BJ (cell line): ENCODE measurements at places on chromosomes 6 and 20. TPM values are rescaled to one million over a fixed set of nuclear protein-coding genes. Genes with fewer than 3 reads are reported as not detected.

GRCh38 chr6:90135667-90136066, 161.0 kb downstream of the BACH2 start:
- DNase-seq, result no peak

DNA sequence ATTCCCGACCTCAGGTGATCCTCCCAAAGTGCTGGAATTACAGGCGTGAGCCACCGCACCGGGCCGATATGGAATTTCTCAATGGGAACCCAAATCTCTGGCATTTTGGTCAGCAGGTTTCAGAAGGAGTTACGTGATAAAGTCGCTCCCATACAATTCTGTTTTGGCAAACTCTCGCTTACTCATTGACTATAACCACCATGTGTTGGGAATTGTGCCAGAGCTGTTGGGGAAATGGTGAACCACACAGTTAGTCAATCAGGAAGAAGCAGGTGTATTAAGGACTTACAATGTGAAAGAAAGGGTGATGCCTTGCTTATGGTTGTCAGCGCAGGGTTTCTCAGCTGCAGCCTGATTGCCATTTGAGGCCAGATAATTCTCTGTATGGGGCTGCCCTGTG, 410.5 kb downstream of the QKI start:
- DNase-seq, result no peak

Gene HLA-A
- polyA plus RNA-seq, result 505 and 737 TPM in 2 replicates

DNA sequence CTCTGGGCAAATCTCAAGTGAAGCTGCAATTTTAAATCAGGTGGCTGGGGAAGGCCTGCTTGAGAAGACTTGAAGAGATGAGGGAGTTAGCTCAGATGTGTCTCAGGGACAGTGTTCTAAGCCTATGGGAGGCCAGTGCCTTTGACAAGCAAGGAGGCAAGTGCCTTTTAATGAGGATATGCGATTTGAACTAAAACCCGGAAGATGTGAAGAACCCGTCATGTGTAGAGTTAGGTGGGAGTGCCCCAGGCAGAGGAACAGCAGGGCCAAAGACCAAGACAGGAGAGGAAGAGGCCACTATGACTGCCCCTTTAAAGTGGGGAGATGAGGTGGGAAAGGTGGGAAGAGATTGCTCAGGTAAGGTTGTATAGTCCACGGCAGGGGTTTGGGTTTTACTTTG, 71.9 kb downstream of the SLX4IP start:
- no peak for DNase-seq

- DNase-seq, result no peak
Measured at GRCh38 chr6:42790549-42791181, 8.8 kb downstream of the BICRAL start.

DNA sequence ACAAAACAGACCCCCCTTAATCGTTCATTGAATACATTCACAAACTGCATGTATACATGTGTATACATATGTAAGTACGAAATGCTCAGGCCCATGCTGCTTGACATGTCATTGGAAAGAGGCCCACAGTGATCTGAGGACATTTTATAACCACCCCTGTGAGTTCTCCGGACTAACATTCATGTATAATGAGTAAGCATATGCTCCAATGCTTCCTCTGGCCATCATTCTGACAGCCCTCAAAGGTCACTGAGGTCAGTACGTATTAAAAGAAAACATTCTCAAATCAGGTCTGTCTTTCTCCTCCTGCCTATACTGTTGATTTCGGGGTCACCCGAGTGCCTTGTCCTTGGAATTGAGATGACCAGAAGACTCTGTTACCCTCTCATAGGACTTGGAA, 54.9 kb downstream of the TENT5A start:
- DNase-seq, result no peak

DNA sequence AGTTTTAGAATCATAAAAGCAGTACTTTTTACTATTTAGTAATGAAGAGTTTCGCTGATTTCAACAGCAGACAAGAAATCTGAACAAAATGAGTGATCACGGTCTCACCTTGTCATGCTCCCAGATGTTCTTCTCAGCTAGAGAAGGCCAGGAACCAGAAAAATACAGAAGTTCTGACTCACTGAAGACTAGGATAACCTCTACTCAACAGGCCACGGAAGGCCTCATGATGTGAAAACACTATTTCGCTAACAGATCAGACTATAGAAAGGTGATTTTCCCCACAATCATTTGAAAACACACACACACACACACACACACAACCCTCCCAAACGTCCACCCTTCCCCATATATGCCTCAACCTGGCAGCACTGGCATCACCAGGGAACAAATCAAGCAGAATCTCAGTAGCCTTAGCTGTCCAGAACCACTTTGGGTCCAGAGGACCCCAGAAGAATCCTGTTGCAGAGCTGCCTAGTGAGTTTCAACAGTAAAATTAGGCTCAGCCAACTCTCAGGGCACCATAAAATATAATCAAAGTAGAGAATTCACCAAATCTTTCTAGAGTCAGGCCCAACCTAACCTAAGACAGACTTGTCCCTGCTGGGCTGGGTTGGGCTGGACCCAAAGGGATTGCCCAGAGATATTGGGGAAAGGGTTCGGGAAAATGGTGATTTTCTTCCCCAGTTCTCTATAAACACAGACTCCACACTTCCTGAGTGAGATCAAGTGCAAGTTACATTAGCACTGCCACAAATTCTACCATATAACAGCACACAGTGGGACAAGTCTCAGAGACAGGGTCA, 7.9 kb downstream of the EXOC2 start:
- DNase-seq, result no peak

DNA sequence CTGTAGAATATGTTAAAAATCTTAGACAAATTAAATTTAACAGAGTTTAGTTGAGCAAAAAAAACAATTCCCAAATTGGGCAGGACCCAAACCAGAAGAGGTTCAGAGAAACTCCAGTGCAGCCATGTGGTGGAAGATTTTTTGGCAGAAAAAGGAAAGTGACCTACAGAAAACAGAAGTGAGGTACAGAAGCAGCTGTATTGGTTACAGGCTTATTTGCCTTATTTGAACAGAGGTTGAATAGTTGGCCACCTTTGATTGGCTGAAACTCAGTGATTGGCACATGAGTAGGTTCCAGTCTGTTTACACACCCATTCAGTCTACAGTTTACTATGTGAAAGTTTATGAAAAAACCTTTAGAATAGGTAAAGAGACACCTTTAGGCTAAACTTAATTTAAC, 110.9 kb upstream of the LAMP5 start:
- DNase-seq, result no peak

Gene NCOA7
- polyA plus RNA-seq, result 27.2 and 29.7 TPM in 2 replicates

Gene LHFPL5
- not detected in 2 replicates for polyA plus RNA-seq

DNA sequence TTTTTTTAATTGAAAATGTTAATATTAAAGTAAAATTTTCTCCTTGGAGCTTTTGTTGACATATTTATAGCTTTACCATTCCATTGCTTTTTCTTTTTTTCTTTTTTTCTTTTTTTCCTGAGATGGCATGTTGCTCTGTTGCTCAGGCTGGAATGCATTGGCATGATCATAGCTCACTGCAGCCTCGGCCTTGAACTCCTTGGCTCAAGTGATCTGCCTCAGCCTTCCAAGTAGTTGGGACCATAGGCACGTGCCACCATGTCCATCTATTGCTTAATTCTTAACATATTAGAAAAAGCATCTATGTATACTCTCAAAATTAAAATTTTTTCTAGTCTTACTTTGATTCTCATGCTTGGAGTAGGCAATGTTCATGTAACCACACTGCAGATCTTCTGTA, 43.0 kb downstream of the RALGAPB start:
- DNase-seq, result no peak

GRCh38 chr6:155152211-155153076, 111.4 kb upstream of the CLDN20 start:
- DNase-seq, result no peak

- DNase-seq, result no peak
Measured at GRCh38 chr6:106476331-106477105, 116.0 kb downstream of the CRYBG1 start.

DNA sequence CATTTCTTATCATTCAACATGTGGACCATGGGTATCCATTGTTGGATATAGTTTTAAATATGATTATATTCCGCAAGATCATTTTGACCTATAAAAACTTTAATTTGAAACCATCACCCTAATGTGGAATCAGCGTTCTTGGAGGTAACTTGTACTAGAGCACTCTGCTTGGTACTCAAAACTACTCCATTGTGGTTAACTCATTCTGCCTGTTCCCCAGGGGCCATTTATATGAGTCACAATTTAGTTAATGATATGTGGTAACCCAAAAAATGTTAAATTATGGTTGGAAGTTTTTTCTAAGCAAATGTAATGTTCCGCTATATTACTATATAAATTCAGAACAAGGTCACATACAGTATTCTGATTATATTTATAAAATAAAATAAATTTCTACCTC, 109.3 kb downstream of the TRDN start:
- no peak for DNase-seq

GRCh38 chr20:31747640-31748039, 8.6 kb downstream of the TPX2 start:
- no peak for DNase-seq

DNA sequence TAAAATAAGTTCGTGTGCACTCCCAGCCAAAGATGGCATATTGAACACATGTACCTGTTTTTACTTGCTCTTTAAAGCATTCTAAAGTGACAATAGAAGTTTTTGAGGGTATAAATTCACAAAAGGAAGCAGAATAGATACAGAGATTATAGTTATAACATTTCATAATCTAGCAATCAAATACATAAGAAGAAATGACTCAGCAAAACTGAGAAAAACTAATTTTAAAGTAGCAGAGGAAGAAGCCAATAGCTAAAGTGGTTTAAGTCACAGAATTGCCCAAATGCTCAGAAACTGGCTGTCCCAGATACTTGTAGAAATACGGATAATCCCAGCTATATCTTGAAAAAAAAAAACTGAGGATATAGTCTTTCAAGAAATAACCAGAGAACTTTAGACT, 49.2 kb upstream of the TBC1D32 start:
- no peak for DNase-seq

DNA sequence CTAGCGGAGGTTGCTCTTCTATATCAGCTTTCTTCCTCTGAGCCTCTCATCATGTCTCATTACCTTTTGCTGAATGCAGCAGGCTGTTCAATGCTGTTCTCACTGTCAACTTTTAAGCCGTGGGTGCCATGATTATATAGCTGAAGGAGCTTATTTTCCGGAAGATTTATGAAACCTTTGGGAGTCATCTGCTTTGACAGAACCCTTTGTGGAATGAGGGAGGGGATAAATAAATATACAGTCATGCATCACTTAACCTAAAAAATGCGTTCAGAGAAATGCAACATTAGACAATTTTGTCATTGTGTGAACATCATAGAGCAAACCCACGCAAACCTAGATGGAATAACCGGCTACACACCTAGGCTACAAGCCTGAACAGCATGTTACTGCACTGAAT, 102.2 kb upstream of the AKAP12 start:
- DNase-seq, result no peak

GRCh38 chr20:47070176-47070575, 175.5 kb downstream of the EYA2 start:
- no peak for DNase-seq
